ENCODE measurements at places on chromosomes 5 and 9. TPM values are rescaled to one million over a fixed set of nuclear protein-coding genes. Genes with fewer than 3 reads are reported as not detected.

PCDHA12 gene
- not detected for total RNA-seq

PLAC8L1 gene
- total RNA-seq: not detected

DBH gene
- total RNA-seq: not detected

SPAAR gene
- not detected for total RNA-seq

CFAP77 gene
- not detected for total RNA-seq

RASA1 gene
- 67.8 TPM for total RNA-seq

GRXCR2 gene
- total RNA-seq: not detected

GPSM1 gene
- 51.6 TPM for total RNA-seq

DNA sequence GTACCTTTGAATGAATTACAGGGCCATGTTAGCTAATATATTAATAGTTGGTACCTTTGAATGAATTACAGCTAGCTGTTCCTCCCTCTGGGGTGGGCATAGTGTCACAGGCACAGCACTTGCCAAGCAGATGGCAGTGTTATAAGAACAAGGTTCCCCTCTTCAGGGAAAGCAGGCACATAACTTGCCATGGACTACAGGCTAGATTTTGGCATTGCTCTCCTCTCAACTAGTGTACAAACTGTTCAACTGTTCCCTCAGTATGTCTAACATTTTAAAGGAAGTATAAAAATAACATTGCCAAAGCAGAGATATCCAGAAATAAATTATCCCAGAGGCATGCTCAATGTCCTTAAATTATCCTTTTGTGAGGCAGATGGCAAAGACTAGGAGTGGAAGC, 33.7 kb downstream of the ABITRAM start:
- DNase-seq: no peak

- peak; percentile 87 for DNase-seq
These were observed 24.0 kb downstream of the GALNT10 start for GRCh38 chr5:154214371-154215106.

- no peak for DNase-seq
These were observed 44.0 kb downstream of the VAV2 start for GRCh38 chr9:133948131-133948530.

GRCh38 chr9:37262410-37262809, 142.0 kb downstream of the ZCCHC7 start:
- DNase-seq: peak; percentile 57

GRCh38 chr5:134503937-134504437, 21.5 kb upstream of the JADE2 start:
- peak; percentile 78 for DNase-seq

DNA sequence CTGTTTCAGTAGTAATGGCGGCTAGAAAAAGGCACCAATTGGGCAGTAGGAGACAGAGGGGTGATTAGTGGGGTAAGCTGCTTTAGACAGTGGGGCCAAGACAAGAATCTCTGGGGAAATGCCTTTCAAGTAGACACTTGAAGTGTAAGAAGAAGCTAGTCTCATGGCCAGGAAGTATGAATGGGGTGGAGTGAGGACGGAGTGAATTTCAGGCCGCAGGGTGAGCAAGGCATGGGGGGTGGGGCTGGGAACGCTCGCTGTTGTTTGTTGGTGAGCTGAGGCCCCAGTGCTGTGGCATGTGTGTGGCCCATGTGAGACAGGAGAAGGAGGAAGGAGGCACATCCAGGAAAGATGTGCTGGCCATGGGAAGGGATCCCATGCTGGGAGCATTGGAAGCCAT, 149.2 kb upstream of the NFIL3 start:
- no peak for DNase-seq

DNA sequence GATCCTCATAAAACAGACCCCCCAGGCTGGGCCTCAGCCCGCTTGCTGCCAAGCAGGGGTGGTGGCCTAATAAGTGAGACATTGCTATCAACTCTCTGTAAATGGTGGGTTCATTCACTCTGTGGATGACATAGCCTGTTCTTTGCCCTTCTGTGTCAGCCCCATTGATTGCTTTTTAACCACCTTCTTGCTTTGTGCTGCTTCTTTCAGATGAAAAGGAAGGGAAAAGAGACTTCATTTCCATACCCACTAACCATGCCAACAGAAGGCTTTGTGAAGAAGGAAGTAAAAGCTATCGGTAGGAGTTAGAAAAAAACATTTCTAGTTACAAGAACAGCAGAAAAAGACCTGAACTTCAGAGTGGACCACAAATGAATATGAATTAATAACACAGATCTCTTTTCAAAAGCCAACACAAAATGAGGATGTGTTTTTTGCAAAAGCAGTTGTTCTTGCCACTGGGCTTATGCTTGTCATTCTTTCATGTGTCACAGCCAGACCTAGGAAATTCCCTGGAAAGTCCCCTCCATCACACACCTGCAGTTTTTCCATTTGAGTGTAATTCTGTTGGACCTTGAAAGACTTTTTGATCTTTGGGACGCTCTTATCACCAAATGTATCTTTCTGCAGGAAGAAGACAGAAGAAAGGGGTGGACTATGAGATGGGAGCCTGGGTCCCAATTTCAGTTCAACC, 507.7 kb downstream of the CCDC171 start:
- no peak for DNase-seq

GRCh38 chr5:68350176-68350575, 134.6 kb downstream of the PIK3R1 start:
- peak; percentile 62 for DNase-seq

GRCh38 chr5:76938177-76938576, 14.7 kb upstream of the CRHBP start:
- no peak for DNase-seq

DNA sequence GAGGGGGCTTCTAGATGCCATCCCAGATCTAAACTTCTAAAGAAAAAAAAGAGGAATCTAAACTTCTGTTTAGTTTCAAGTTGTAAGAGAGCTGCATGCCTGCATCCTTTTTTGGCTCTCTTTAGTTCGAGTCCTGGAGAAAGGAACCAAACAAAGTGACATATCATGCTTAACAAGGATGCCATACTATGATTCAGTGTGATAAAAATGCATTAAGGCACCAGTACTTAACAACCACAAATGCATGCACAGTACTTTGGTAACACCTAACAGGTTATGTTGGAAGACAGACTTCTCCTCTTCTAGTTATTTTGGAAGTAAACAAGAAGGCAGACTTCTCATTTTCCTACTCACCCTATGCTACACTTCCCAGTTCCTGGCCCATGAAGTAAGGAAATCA, 27.3 kb downstream of the NME5 start:
- DNase-seq: peak; percentile 38

DNA sequence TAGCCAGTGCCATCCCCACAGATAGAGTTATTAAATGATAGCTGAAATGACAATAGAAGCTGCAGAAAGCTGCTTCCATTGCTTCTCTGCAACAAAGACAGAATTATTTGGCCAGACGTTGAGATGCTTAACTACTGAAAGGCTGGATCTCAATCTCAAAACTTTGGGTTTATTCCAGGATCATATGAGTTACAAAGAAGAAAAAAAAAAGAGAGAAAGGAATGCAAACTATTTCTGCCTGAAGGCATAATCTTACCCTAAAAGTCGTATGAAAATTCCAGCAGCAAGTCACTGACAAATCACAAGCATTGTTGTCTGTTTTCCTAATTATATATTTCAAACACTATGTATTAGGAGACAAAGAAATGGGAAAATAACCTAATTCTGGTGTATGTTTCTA, 12.8 kb upstream of the TYRP1 start:
- DNase-seq: peak; percentile 62

DNA sequence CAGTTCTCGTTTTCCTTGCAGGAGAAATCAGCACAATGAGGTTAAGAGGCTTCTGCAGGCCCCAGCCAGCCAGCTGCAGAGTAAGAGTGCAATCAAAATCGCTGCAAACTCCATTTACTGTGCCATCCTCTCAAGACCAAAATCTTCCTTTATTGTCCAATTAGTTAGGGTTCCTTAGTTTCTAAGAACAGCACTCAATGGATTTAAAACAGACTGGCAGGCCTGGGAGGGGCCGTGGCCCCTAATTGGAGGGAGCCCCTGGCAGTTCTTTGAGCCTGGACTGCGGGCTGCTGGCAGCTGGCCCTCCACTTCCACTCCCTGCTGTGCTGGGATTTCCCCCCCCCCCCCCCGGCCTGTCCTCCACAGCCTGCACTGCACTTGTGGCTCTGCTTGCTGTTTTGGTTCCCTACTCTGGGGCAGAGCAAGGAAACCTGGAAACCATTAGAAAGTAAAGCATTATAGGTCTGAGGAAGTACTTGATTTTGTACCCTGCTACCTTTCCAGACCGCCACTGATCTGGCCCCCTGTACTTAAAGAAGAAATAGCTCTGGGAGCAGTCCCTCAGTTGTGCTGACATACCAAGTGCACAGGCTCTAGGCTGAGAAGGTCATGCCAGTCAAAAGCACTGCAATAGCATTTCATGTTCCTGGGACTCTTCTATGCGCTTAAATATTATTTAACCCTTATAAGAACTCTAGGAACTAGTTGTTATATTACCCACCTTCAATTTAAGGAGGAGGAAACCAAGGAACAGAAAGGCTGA, 129.0 kb downstream of the APBA1 start:
- DNase-seq: peak; percentile 4

GRCh38 chr9:96109680-96110351, 192.2 kb downstream of the HSD17B3 start:
- peak; percentile 37 for DNase-seq

GRCh38 chr5:64299805-64300204, 134.2 kb downstream of the RNF180 start:
- DNase-seq: no peak

DNA sequence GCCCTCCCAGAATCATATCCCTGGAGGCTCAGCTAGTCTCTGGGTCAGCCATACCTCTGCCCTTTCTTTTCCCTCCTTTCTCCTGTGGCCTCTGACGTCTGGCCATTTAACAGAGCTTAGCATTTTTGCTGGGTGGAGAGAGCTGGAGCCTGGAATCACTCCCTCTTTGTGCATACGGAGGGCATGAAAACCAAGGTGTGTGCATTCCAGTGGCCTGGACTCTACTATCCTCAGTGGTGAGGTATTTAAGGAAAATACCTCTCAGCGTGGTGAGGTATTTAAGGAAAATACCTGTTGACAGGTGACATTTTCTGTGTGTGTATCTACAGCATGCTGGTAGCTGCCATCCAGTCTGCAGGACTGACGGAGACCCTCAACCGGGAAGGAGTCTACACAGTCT, 27.5 kb downstream of the TGFBI start:
- no peak for DNase-seq

GRCh38 chr5:67319935-67320725, 123.5 kb upstream of the CD180 start:
- DNase-seq: no peak

DNA sequence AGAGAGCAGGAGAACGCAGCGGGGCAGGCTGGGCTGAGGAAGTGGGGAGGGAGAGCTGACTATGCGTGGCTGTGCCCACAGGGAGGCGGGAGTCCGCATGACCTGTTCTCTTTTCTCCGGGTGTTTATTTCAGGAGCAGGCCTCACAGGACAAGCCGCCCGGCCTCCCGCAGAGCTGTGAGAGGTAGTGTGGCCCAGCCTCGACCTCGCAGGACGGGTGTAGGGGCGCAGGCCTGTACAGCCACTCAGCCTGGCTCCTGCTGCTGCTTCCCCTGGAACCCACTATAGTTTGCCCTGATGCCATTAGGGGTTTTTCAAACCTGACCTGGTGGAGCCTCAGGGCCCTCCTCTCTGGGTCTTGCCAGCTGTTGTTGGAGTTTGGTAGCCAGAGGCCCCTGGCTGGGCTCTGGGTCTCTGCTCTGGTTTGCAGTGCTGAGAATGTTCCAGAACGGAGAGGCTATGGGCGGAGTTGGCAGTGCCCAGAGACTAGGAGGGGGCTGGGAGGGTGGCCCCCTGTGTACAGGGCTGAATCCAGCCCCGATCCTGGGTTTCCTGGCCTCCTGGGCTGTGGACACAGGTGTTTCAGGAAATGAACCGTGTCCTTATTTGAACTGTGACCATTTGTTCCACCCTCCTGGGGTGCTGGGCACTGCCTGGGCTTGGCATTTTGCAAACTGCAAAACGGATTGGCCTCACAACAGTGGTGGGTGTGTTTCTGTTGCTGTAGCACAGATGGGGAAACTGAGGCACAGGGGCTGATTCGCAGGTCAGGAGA, 78.8 kb downstream of the WNK2 start:
- DNase-seq: no peak

DNA sequence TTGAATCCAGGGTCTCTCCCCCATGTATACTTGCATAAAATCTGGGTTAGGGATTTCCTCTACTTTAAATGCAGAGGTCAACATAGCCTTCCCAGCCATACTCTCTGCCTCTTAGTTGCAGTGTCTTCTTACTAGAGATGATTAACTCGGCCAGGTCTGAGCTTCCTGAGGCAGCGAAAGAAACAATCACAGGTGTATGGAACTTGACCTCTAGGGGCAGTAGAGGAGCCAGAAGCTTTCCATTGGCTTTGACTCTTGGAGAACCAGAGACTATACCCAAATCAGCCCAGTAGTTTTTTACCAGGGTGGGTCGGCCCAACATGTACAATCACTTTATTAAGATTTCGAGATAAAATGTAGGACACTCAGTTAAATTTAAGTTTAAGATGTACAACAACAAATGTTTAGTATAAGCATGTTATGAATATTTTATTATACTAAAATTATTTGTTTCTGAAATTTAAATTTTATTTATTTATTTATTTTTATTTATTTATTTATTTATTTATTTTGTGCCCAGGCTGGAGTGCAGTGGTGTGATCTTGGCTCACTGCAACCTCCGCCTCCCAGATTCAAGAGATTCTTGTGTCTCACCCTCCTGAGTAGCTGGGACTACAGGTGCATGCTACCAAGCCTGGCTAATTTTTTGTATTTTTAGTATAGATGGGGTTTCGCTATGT, 48.0 kb upstream of the DMRT3 start:
- DNase-seq: peak; percentile 28
